Fibroblast of pulmonary artery (primary cell): ENCODE measurements at places on chromosomes 7 and 10.

DNA sequence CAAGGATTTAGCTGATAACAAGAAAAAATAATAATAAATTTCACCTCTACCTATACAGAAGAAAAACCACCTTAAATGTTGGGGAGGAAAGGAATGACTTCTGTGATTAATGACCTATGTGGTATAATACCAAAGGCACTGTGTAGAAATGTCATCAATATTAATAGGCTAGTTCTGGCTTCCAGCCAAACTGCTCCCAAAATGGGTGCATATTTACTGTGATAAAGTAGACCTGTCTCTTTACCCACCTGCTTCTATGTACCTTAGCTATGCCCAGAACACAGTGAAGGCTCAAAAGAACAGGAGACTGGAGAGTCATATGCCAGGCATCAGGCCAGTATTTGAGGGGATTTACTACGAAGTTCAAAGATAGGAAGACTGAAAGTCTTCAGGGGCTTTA is 76.0 kb downstream of the ATE1 start:
- DNase-seq = no peak

GRCh38 chr7:118039963-118040489 is 143.9 kb upstream of the LSM8 start:
- no peak for DNase-seq

GRCh38 chr10:77921395-77921794 is 5.2 kb downstream of the DLG5 start:
- no peak for DNase-seq

DNA sequence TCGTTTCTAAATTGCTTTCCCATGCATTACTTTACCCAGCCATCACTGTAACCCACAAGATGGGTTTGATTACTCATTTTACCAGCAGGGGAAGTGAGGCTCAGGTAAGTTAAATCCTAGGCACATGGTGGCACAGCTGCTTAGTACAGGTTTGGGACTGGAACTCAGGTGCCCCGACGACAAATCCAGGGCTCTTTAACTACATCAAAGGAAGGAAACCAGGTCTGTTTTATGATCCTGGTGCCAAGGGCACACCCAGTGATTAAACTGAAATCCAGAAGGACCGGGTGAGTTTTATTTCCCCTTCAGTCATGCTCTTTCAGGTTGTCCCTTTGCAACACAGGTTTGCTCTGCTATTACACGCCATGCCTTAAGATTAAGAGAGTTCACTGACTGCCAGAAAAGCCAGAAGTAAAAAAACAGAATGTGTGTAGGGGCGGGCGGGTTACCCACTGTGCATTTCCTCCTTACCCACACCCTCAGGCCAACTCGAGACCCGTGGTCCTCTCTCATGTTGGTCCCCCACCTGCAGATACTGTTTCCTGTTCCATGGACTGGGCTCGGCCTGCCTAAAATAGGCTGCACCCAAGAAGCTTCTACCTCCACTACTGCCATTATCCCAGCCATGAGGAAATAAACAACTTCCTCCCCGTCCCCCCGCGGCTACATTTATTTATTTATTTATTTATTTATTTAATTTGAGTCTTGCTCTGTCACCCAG is 55.1 kb upstream of the KDM7A start:
- DNase-seq = no peak

- DNase-seq = no peak
Observed at GRCh38 chr10:75261813-75262705, 26.3 kb upstream of the COMTD1 start.

- no peak for DNase-seq
Observed at GRCh38 chr10:85032981-85033380, 704.6 kb downstream of the CCSER2 start.

GRCh38 chr10:101545898-101546297 is 42.2 kb downstream of the POLL start:
- no peak for DNase-seq

GRCh38 chr7:157881048-157881771 is 544.4 kb downstream of the DNAJB6 start:
- no peak for DNase-seq

DNA sequence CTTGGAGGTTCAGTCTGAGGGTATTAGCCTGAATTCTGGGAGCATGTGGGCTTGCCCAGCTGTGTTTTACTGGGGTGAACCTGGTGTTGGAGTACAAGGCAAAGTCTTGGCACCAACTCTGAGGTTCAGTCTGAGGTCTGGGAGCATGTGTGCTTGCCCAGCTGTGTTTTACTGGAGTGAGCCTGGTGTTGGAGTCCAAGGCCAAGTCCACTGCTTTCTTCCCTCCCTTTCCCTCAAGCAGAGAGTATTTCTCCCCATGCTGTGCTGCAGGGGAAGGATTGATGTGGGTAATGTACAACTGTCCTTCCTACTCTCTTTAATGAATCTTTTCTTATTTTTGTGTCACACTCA is 236.1 kb downstream of the NXPH1 start:
- no peak for DNase-seq

DNA sequence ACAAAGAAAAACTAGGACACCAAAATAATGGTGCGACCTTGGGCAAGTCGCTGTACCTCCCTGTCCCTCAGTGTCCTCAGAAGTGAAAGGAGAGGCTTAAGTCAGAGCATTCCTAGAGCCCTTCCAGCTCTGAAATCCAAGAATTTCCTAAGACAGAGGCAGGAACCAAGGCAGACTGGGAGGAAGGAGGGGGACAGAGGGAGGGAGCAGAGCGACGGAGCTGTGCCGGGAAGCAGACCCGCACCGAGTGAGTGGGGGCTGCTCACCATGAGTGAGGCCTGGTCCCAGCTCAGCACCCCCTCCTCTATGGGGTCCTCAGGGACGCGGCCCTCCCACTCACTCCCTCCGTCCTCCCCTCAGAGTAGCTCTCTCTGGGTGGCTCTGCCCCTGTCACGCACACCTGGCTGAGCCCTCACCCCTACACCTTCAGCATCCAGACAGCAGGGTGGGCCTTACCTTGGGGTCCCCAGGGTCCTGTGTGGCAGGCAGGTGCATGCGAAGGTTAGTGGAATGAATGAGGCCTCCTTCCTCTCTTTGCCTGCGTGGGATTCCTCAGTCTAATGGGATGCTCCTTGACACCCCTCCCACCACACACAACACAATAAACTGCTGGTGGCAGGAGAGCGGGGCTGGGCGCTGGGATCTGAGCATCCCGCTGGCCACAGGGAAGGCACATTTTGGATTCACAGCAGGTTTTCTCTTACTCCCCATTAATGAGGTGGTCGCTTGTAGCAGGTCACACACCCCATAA is 4.6 kb upstream of the SMARCD3 start:
- DNase-seq = no peak

GRCh38 chr7:118152149-118152548 is 31.8 kb upstream of the LSM8 start:
- no peak for DNase-seq

GRCh38 chr10:130968511-130968910 is 343.0 kb downstream of the TCERG1L start:
- DNase-seq = no peak

DNA sequence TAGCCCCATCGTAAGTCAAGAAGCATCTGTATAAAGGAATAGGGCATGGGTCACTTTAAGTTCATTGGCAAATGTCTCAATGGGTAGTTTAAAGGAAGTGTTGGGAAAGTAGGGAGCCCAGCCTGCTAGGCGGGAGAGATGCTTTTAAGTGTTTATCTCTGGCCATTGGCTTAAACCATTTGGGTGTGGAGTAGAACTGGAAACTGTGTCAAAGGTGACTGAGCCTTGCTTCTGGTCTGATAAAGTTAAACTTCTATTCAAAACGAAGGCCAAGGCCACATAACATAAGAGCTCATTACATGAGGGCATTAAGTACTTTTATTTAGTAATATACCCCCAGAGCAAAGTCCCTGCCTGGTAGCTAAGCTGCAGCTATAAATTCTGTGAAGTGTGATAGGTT is 148.7 kb downstream of the SPAG6 start:
- no peak for DNase-seq

DNA sequence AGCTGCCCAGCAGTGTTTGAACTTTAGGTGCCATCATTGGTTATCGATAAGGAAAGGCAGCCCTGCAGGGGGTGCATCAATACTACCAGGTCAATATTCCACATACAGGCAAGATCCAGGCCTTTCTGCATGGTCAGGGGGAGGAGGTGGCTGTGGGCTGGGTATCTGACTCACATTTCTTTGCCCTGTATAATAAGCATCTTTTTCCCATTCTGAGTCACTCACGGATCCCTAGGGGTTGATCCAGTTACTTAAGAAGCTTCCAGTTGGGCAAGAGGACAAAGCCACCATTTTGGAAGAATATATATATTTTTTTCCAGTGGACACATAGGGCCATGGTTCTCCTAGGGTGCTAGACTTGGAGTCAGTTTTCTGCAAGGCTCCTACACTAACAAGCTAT is 114.2 kb upstream of the HABP2 start:
- peak; percentile 6 for DNase-seq

DNA sequence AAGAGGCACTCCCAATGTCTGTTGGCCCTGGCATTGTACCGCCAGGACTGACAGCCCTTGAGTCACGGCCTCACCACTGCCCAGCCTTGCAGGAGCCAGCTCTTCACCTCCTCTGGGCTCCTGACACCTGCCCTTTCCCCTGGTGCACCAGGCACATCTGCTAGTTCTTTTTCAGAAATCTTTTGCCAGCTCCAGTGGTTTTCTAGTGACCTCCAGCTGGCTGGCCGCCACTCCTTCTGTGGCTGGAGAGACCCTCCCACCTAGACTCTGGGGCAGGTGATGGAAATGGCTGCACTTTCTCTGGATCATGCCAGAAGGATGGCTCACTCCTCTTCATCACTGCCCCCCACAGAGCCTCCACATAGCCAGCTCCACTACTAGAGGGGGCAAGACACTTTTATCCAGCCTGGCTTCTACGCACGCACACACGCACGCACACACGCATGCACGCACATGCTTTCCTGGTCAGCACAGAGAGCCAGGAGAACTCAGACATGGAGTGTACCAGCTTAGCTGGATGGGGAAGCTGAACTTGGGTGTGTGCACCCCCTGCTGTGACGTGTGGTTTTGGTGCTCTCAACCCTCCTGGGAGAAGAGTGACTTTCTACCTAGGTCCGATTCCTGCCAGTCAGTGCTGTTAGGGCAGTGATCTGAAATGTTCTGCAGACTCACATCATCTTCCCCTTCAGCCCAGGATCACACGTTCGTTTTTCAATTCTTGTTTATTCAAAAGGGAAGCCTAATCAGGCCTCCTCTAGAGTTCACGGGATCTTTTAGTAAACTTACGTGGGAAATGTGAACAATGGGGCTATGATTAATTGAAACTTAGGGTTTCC is 222.0 kb downstream of the PRPF18 start:
- no peak for DNase-seq

GRCh38 chr7:134343796-134344195 is 27.1 kb upstream of the SLC35B4 start:
- DNase-seq = no peak

DNA sequence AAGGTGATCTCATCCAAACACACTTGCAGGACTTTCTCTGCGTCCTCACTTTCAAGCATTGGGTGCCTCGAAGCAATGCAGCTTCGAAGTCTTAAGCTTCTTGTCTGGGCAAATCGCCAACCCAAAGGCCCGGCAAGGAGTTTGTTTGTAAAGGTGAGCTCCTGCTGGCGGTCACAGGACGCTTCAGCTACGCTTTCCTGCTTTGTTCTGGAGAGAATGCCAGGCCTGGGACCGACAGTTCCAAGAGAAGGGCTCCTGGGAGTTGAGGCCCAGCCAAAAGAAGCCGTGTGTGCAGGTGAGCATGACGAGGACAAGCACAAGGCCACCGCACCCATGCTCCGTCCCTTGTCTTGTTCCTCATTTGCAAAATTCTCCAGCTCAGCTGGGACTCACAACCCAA is 106.6 kb upstream of the DOCK1 start:
- DNase-seq = no peak

- no peak for DNase-seq
Observed at GRCh38 chr10:133196936-133197758, 32.9 kb upstream of the UTF1 start.

DNA sequence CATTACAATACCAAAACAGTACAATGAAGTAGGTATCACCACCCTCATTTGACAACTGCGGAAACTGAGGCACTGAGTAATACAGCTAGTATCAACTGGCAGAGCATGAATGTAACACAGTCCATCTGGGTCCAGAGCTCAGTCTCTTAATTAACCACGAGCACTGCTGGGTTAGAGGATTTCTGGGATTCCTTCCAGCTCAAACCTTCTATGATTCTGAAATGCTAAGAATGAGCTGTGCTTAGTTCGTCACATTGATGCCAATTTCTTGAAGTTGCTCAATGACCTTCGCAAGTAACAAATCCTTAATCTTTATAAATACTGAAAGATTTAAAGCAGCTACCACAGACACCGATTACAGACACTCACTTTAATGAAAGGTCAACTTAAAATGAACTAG is 62.5 kb downstream of the SGMS1 start:
- peak; percentile 96 for DNase-seq

GRCh38 chr7:81707196-81707595 is 62.7 kb downstream of the HGF start:
- no peak for DNase-seq

- no peak for DNase-seq
Observed at GRCh38 chr10:118802126-118802793, 47.5 kb upstream of the CACUL1 start.

DNA sequence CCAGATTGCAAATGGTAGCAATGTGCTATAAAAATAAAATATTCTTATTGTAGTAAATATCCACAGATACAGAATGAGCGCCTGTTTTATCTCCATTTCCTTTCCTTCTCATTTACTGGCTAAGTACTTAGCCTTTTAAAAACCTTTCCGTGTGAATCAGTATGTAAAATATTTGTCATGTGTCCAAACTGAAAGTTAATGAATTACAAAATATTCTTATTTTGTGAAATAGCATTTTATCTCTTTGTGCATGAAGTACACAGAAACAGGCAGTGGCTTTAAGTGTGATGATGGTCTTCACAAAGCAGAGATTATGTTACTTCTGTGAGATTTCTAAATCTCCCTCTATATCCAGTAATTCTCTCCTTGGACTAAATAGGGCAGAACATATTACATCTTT is 56.7 kb upstream of the KIAA1217 start:
- no peak for DNase-seq

DNA sequence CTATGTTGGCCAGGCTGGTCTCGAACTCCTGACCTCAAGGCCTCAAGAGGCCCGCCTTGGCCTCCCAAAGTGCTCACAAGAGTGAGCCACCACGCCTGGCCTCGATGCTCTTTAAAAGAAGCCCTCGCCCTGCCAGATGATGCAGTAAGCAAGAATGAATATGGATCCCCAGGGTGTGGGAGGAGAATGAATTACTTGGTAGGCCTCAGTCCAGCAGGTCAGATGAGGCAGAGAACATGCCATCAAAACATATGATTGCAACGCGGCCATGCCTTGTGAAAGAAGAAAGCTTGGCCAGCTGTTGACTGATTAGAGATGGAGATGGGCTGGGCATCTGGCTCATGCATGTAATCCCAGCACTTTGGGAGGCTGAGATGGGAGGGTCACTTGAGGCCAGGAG is 68.7 kb downstream of the CAMK1D start:
- DNase-seq = no peak

- DNase-seq = no peak
Observed at GRCh38 chr10:95261926-95262325, 28.9 kb downstream of the PDLIM1 start.

- DNase-seq = no peak
Observed at GRCh38 chr7:142450206-142450605, 192.3 kb upstream of the PRSS58 start.
